ENCODE measurements at places on chromosomes 1 and 21.

- peak; percentile 34 for DNase-seq
Measured at GRCh38 chr1:34858901-34859445, 576 bp downstream of the SMIM12 start.

GRCh38 chr1:2977886-2978611 lies 43.2 kb upstream of the ACTRT2 start:
- DNase-seq, result no peak

DNA sequence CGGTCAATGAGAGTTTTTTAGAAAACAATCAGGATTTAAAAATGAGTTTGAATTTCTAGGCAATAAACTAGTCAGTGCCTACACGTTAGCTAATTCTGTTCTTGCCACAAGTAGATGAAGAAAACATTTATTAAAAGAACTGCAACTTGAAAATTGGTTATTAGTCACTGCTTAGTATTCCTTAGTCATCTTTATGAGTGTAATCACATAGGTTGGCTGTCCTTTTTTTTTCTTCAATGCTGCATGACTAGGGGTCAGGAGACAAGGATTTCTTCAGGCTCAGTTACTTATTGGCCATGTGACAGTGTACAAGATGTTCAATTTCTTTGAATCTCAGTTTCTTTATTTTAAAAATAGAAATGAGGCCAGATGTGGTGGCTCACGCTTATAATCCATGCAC lies 17.1 kb downstream of the SOAT1 start:
- no peak for DNase-seq

DNA sequence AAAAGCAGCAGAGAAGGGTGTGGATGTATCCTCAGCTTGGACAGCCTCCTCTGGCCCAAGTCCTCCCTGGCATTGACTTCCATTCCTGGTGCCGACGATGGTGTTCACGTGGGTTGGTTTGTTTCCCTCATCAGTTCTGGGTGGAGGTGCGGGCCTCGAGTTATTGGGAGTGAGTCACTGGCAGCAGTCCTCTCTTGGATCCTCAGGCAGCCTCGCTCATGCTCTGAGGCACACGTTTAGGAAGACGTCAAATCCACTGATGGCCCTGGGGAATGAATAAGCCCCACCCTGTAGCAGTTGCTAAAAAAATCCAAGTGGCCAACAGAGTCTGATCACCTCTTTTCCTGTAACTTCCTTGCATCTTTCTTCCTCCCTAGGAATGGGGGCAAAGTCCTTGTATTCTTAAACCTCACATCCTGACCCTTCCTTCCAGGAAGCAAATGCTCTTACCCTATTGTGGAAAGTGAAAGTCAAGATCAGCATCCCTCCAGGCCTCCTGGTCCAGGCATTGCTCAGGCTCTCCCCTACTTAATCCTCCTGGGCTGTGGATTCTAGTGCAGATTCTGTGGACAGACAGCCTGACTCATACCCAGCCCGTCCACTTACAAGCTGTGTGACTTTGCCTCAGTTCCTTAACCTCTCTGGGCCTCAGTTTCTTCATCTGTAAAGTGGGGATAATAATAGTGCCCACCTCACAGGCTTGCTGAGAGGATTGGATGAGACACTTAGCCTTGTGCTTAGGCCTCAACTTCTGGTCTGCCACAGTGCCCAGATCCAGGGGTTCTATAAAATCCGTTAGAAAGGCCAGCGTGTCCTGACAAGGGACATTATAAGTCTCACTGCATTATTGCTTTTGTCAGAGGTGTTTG lies 111.1 kb downstream of the TLR5 start:
- DNase-seq, result no peak

- DNase-seq, result no peak
Measured at GRCh38 chr21:45018131-45019075, 56.0 kb upstream of the ADARB1 start.

GRCh38 chr21:37324558-37324957 lies 42.0 kb upstream of the DYRK1A start:
- no peak for DNase-seq

- DNase-seq, result no peak
Measured at GRCh38 chr1:1938613-1939295, 19.7 kb upstream of the TMEM52 start.

GRCh38 chr1:232578651-232579195 lies 51.2 kb downstream of the SIPA1L2 start:
- no peak for DNase-seq

Measured in activated T-helper 2 cell treated with anti-CD3 and anti-CD28 coated beads, Interferon-gamma antibody, Interleukin-2, Interleukin-4, amounts not matched to agents 10 μg/mL and 5 μg/mL and 100 μg/mL, durations not matched to agents 14 hours and 24 hours and 36 hours (primary cell).